ENCODE measurements at places on chromosomes 13 and 19.
A peak's percentile ranks its signal among the peaks of the same experiment; 100 is the strongest.

DNA sequence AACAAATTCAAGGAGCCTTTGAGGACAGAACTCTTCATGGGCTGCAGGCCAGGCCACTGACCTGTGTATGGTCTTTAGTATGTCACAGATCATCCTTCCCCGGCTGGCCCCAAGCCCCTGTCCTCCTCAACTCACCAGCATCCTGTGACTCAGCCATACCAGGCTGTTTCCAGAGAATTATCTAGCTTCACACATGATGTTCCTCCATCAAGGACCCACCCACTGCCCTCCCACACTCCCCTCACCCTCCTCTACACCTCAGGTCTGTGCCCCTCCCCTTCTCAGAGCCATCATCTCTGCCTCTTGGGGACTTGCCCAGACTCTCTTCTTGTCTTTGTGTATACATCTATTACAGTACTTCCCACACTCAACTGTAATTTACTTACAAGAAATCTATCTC, 14.7 kb downstream of the DCT start:
- no peaks in the 10 kb centered on the region for H3K36me3 ChIP-seq
- no peaks in the 10 kb centered on the region for H3K4me1 ChIP-seq
- no peak for DNase-seq
- no peak overlapping the region for H3K4me3 ChIP-seq

- H3K4me1 ChIP-seq: peaks cover 2% of the 10 kb centered on the region
- no peak overlapping the region for H3K27ac ChIP-seq
- DNase-seq: no peak
Observed at GRCh38 chr13:22091971-22092300, 421.1 kb downstream of the FGF9 start.

DNA sequence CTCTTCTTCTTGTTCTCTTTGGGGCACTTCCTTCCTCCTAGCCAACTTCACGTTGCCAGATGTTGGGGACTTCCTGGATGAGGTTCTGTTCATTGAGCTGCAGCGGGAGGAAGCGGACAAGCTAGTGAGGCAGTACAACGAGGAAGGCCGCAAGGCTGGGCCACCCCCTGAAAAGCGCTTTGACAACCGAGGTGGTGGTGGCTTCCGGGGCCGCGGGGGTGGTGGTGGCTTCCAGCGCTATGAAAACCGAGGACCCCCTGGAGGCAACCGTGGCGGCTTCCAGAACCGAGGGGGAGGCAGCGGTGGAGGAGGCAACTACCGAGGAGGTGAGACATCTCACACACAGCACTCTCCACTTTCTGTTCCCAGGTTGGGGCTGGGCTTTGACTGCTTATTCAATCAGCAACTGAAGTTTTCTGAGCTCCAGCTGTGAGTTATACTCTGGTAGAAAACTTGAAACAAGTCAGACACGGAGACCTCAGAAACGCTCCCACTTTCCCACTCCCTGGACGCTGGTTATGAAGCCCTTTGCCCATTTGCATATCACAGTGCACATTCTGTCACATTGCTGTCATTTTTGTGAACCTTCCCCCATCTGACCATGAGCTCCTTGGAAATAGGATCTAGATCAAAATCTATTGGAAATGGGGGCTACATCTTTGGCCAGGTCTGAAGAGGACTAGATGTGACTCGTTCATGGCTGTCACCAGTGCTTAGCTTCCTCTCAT, 7.2 kb upstream of the CCDC97 start:
- H3K4me3 ChIP-seq: peak overlapping the region; percentile 83
- H3K27ac ChIP-seq: peak overlapping the region; percentile 98
- no peaks in the 10 kb centered on the region for H3K27me3 ChIP-seq

- no peaks in the 10 kb centered on the region for H3K27me3 ChIP-seq
- peaks cover 22% of the 10 kb centered on the region for H3K4me1 ChIP-seq
- H3K4me3 ChIP-seq: peak overlapping the region; percentile 96
- peaks cover 30% of the 10 kb centered on the region for H3K36me3 ChIP-seq
- peak overlapping the region; percentile 95 for H3K27ac ChIP-seq
Observed at GRCh38 chr13:52194184-52194868, 34.9 kb upstream of the NEK3 start.

GRCh38 chr13:55160867-55161266, 1979.9 kb upstream of the PRR20A start:
- H3K4me1 ChIP-seq: no peaks in the 10 kb centered on the region
- no peak overlapping the region for H3K4me3 ChIP-seq
- no peaks in the 10 kb centered on the region for H3K27me3 ChIP-seq
- H3K27ac ChIP-seq: no peak overlapping the region
- no peak for DNase-seq
- no peaks in the 10 kb centered on the region for H3K36me3 ChIP-seq

DNA sequence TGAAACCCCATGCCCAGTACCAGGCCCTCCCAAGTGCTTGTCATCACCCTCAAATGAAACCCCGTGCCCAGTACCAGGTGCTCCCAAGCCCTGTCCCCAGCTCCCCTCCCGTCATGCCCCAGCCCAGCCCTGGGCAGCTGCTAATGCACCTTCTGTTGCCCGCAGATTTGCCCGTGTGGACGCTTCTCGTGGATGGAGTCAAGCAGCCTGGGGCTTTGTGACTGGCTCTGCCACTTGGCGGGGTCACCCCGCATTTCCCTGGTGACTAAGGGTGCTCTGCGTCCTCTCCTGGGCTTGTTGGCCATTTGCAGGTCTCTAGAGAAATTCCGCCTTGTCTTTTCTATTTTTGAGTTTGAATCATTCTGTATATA, 82.7 kb downstream of the ATP11A start:
- H3K4me1 ChIP-seq: peaks cover 21% of the 10 kb centered on the region

- H3K27me3 ChIP-seq: peaks cover 16% of the 10 kb centered on the region
- no peak for DNase-seq
Observed at GRCh38 chr19:494171-495080, 1.9 kb upstream of the MADCAM1 start.

- no peaks in the 10 kb centered on the region for H3K27me3 ChIP-seq
- H3K36me3 ChIP-seq: peaks cover 6% of the 10 kb centered on the region
- H3K4me3 ChIP-seq: no peak overlapping the region
- DNase-seq: no peak
Observed at GRCh38 chr13:50404769-50405168, 389.5 kb downstream of the KCNRG start.

GRCh38 chr13:102697929-102698648, 3.2 kb upstream of the METTL21C start:
- H3K27me3 ChIP-seq: peaks cover 46% of the 10 kb centered on the region
- H3K4me1 ChIP-seq: no peaks in the 10 kb centered on the region
- H3K36me3 ChIP-seq: no peaks in the 10 kb centered on the region
- DNase-seq: no peak
- H3K27ac ChIP-seq: no peak overlapping the region

DNA sequence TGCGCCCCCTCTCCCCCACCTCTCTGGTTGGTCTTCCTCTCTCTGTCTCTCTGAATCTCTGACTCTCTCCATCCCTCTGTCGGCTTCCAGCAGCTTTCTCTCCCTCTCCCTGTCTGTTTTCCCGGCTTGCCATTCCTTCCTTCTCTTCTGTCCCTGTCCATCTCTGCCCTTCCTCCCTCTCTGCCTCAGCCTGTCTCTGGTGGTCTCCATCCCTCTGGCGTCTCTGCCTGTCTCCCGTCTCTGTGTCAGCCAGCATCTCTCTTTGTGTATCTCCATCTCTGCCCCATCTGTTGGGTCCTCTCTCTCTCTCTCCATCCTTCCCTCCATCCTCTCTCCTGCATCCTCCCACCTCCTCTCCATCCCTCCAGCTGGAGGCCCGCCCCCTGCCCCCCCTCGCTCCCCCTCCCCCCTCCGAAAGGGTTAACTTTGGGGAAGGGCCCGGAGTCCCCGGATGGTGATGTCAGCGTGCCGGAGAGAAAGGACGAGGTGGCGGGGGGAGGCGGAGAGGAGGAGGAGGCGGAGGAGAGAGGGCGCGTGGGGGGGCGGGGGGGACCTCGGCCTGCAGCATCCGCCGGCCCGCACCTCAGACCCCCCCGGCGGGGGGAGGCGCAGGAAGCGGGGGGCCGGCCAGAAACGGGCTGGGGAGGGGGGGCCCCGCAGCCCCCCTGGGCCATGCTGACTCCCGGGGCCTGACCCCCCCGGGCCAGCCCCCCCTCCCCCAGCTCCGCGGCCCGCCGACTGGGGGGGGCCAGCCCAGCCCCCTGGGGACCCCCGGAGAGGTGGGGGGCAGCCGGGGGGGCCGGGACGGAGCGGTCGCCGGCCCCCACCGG, at the start of gene BRSK1:
BRSK1 (plus strand) TSS at position 450 of the 830 bp plus-strand sequence. CDS start 446 bp downstream, outside the sequence.
- H3K36me3 ChIP-seq: peaks cover 13% of the 10 kb centered on the region
- H3K27ac ChIP-seq: peak within 1 kb of the TSS; percentile 66
- no peaks in the 10 kb centered on the region for H3K27me3 ChIP-seq
- peak within 1 kb of the TSS; percentile 62 for H3K4me3 ChIP-seq
- DNase-seq: peak; percentile 49

DNA sequence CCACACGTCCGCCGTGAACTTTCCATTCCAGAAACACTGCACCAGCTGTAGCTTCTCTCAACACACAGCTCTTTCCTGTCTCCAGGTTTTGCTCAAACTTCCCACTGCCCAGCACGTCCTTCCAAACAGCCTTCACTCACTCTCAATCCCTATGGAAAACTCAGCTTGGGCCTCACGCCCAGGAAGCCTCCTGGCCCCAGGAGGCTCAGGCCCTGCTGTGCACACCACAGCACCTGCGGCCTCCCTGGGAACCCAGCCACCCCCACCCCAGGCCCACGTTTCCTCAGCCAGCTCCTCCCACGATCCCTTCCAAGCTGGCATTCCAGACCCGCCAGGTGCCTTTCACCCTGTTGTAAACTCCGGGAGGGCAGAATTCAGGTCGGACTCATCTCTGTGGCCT, 35.2 kb downstream of the C13orf46 start:
- H3K4me3 ChIP-seq: no peak overlapping the region
- no peak for DNase-seq
- peaks cover 14% of the 10 kb centered on the region for H3K27me3 ChIP-seq

GRCh38 chr19:10431943-10432735, 11.8 kb downstream of the PDE4A start:
- H3K36me3 ChIP-seq: peaks cover 48% of the 10 kb centered on the region
- peaks cover 62% of the 10 kb centered on the region for H3K4me1 ChIP-seq
- H3K27me3 ChIP-seq: no peaks in the 10 kb centered on the region

GRCh38 chr13:61255040-61255796, 160.4 kb downstream of the PCDH20 start:
- H3K36me3 ChIP-seq: no peaks in the 10 kb centered on the region
- H3K27ac ChIP-seq: no peak overlapping the region
- no peak overlapping the region for H3K4me3 ChIP-seq
- H3K4me1 ChIP-seq: no peaks in the 10 kb centered on the region

GRCh38 chr13:97011446-97012131, 17.3 kb upstream of the OXGR1 start:
- peaks cover 4% of the 10 kb centered on the region for H3K4me1 ChIP-seq
- H3K27me3 ChIP-seq: peaks cover 32% of the 10 kb centered on the region
- H3K4me3 ChIP-seq: no peak overlapping the region
- no peak overlapping the region for H3K27ac ChIP-seq
- no peaks in the 10 kb centered on the region for H3K36me3 ChIP-seq

GRCh38 chr19:17073869-17074633, 1.2 kb downstream of the HAUS8 start:
- peak; percentile 24 for DNase-seq
- H3K27ac ChIP-seq: peak overlapping the region; percentile 96
- peak overlapping the region; percentile 96 for H3K4me3 ChIP-seq
- H3K27me3 ChIP-seq: no peaks in the 10 kb centered on the region
- H3K36me3 ChIP-seq: peaks cover 26% of the 10 kb centered on the region
